Hindlimb muscle (tissue), 1 donor: ENCODE measurements at places on chromosomes 4 and X. TPM values are rescaled to one million over a fixed set of nuclear protein-coding genes. Genes with fewer than 3 reads are reported as not detected.

DNA sequence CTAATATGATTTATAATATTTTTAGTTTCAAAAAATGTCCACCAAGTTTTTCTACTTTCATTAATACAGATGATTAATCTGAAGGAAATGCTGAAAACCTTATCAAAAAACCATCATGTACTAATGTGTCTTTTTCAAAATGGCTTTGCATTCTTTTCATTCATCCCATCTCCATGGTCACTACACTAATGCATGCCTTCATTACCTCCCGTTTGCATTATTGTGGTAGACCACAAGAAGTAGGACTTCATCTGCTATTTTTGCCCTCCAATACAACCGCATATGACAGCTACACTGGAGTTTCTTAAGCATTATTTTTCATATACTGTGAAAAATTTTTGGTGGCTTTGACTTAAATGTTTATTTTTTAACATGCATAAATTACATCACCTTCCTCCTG lies 37.9 kb upstream of the FSTL5 start:
- no peak for DNase-seq

Gene SLC10A4
- polyA plus RNA-seq: 1.0 TPM

DNA sequence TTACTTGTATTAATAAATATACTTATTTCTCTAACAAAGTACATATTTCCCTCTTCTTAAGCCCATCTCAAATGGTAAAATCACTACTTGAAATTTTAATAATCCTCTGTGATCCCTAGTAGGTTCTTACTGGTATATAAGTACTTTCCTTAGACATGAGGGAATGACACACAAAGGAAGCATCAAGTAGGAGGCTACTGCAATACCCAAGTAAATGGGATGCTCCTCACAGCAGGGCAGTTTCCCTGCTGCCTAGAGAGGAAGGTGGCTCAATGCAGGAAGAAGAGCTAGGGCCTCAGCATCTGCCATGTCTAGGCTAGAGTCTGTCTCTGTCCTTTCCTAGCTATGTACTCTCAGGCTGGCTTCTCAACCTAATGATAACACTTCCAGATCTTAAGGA lies 122.1 kb upstream of the DIPK2B start:
- no peak for DNase-seq

DNA sequence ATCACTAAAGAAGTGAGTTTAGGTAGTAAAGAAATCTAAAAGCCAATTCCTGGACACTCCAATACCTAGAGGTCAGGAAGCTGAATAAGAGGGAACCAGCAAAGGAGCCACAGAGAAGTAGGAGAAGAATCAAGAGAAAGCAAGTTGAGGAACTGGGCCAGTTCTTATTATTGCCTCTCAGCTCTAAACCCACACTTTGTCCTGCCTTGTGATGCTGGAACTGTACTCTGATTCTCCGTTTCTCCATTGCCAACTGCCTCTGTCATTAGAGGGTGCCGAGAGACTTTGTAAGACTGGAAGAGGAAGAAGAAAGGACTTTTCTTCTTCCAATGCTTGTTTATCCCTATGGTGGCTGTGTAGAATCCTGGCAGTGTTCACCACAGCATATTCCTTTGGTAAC lies 38.6 kb downstream of the NSUN7 start:
- DNase-seq: no peak

Gene TMPRSS11A
- polyA plus RNA-seq: 0.12 TPM

Gene PAGE1
- not detected for polyA plus RNA-seq

DNA sequence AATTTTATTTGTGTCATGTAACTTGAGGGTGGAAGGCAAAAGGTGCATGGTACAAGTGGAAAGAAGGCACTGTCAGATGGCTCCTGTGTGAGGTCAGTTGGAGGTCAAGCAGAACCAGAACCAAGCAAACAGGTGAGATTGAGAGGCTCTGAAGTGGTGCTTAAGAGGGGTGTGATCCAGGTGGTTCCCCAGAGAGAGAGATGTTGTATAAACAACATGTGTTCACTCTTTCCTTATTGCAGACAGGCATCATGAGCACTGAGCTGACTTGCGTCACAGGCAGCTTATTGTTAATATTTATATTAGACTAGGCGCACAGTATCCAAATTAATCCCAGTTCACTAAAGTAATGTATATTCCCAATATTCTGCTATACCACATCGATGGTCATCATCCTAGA lies 56.8 kb downstream of the CXCL13 start:
- no peak for DNase-seq

DNA sequence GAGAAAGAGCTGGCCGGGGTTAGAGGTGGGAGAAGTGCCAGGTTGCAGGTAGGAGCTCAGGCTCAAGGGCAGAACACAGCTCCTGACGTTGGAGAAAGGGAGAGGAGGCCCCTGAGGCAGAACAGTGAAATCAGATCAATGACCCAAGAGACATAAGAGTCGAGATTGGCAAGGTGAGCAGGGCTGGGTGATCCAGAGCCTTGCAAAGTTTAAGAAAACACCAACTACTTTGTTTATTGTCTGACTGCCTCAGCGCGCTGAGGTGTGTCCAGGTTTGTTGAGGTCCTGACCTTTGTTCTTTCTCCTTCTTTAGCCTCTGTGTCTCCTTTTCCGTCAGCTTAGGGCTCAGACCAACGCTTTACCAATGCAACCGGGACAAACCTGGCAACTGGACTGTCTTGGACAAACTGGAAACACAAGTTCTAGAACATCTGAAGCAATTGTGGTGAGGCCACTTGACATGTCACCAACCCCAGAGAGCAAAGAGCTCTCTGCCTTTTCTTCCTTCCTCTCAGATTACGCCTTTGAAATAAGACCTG lies 28.3 kb downstream of the CHRNA9 start:
- no peak for DNase-seq

DNA sequence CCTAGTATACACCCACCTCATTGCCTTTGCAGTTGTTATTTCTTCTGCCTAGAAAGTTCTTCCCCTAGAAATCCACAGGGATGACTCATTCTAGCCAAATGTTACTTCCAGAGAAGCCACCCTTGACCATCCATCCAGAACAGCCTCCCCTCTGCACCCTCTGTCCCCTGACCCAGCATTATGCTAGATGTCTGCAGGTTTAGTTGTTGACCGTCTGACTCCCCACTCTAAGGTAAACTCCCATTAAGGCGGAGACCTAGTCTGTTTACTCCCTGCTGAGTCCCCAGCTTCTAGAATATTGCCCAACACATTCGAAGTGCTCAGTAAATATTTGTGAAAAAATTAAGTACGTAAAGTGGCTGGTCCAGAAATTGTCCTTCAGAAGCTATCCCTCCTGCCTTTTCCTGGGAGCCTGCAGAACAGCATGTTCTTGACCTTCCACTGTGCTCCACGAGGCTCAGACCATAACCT lies 11.0 kb downstream of the SRD5A3 start:
- DNase-seq: no peak

GRCh38 chrX:133611676-133612075 lies 196.4 kb upstream of the GPC4 start:
- no peak for DNase-seq

DNA sequence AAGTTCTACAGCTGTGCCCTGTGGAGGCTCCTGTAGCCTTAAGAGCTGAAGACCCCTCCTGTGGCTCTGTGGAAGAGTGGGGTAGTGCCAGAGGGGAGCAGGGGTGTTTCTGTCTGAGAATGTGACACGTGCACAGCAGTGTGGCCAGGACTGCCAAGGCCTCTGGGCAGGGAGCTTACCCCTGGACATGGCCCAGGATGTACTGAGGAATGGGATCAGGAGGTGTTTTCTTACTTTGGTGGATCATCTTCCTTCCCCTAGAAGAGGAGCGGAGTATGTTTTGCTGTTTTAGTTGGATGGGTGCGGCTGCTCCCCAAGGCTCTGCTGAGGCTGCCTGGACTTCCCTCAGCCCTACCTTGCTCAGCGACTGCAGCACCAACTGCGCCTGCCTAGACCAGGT lies 342.6 kb downstream of the ARHGAP10 start:
- no peak for DNase-seq

DNA sequence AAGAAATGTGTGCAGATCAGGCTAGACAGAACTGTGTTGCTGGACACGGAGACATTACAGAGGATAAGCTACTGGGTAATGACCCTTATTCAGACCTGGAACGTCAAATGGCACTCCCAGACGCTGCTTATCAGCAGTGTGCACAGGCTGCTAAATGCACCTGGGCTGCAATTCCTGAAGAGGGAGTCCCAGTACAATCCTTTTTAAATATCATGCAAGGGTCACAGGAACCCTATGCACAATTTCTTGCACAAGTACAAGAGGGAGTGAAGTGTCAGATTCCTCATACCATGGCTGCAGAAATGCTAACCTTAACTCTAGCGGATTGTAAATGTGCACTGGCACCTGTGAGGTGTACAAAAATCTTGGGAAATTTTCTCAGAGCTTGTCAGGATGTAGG lies 16.9 kb downstream of the SPIN2B start:
- no peak for DNase-seq

DNA sequence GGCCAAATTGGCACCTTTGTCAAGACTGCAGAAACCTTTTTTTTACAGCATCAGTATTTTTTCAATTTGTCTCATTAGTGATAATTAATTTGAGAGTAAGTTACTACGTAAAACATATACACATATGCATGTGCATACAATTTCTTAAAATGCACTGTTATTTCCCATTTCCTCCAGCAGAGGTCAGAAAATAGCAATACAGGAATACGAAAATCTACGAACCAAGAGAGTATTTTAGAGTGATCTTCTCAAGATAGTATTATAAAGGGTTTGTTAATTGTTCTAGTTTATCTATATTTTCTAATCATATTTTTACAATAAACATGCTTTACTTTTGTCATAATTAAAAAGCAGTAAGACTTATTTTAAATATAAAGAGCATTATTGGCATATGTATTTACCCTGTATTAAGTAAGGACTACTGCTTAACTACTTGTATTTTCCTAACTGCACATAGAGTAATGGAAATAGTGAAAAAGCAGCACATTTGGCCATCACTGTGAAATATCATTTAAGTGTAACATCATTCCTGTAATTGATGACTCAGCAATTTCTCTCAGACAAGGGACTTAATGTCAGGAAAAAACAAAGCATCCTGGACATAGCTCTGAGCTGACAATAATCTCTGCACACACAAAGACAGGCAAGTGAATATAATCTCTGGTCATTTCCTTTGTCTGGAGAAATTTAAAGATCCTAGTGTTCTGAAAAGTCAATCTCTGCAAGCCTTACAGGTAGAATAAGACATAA lies 45.6 kb downstream of the MAOB start:
- DNase-seq: no peak

- DNase-seq: no peak
These were observed 1384.8 kb downstream of the FAM133A start for GRCh38 chrX:95058815-95059214.

Gene NAT8L
- polyA plus RNA-seq: 4.4 TPM

GRCh38 chr4:75714704-75715103 lies 9.7 kb upstream of the USO1 start:
- DNase-seq: no peak

DNA sequence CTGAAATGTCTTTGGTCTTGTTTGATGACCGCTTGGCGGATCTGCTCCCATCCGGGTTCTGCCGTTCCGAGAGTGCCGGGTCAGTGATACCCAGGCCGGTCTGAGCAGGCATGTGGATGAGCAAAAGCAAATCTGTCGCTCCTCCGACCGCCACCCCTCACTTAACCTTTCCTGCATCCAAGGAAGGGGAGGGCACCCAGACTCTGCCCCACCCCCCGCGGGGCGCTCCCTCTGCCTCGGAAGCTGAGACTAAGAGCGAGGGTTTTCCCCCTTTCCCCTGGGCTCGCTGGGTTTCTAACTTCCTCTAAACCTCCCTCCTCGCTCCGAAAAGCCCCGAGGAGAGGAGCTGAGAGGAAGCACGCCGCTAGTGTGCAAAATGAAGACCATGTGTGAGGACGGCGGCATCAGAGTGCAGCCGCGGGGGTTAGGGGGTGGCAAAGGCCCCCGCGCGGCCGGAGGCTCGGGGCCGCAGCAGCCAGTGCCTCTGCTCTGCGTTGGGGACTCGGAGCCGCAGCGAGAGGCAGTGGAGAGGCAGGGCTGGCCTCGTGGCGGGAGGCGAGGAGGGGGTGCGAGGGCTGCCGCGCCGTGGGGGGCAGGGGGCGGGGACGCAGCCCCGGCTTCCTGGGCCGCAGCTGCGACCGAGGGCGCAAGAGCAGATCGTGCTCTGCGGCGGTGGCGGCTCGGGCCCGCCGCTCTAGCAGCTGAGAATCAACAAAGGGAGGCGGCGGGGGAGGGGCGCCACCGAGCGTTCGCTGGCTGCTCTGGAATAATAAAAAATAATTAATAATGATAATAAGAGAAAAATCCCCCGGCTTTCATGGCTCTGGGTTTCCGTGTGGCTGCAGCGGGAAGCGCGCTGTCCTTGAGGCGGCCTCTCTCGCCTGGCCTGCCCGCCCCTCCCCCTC lies 55.8 kb upstream of the BCOR start:
- no peak for DNase-seq

Gene MAMLD1
- 21.1 TPM for polyA plus RNA-seq

GRCh38 chr4:155377276-155377675 lies 511 bp upstream of the MAP9 start:
- DNase-seq: peak; percentile 10

DNA sequence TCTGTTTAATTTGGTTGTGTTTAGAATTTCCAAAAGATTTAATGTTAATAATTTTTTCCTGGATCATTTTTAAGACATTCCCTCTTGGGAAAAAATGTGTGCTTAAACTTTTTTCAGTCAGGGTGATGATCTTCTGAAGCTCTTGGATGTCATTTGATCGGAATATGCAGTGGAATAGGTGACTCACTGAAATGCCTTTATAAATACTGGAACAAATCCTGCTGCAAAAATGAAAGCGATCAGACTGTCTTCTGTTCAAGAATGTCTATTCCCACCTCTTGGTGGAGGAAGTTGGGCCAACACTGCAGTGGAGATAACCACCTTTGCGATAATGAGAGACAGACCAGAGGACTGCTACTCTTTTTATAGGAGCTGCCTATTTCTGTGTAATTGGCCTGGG lies 46.7 kb downstream of the LARP1B start:
- peak; percentile 31 for DNase-seq

DNA sequence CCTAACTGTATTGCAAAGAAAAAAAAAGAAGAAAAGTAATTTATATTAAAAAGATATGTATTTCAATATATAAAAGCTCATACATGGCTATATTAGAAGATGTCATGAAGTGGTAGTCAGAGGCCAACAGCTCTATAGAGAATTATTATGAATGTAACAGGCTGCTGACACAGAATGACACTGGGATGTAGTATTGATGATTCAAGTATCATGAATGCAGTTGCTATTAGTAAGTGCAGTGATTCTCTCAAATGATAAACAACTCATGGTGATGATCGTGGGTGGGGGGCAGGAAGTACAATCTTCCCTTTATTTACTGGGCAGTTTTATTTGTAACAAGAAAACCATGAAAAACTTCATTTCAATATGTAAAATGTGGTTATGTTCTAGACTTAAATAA lies 124.6 kb downstream of the COL4A6 start:
- DNase-seq: no peak

GRCh38 chr4:36222702-36223101 lies 21.6 kb downstream of the ARAP2 start:
- DNase-seq: no peak
